ENCODE measurements at places on chromosomes 16 and 17.

DNA sequence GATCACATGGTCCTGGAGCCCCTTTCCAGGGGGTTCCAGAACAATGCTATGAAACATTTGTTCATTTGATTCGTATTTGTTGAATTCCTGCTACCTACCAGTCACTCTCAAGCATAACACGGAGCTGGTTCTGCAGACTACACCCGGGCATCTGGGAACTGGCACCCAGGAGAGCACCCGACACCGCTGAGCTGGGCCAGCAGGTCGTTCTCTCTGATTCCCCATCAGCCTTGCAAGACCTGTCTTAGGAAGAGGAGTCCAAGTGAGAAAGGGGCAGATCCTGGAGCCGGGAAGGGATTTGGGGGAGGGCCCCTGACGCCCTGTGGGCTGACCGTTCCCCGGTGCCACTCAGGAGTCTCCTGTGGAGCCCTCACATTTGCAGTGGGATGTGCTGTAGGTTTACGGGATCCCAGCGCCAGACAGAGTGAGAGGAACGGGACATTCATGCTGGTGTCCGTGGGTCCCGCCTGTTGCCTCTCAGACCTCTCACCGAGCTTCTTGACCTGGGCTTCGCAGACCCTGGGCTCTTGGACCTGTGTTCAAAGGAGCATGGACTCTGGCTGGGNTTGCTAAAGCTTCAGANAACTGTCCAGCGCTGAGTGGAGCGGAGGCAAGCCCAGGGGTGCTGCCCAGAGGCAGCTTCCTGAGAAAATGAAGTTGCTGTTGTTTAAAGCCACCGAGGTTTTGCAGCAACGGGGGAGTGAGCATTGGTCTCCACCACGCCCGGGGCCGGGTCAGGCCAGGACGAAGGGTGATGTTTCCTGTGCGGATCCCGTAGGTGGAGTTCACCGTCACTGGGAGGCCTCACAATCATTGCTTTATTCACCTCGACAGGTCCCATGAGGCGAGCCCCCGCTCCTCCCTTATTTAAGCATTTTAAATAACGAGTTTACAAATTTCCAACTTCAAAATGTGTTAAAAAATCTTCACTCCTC is 49.2 kb downstream of the METRNL start:
- DNase-seq, result no peak

DNA sequence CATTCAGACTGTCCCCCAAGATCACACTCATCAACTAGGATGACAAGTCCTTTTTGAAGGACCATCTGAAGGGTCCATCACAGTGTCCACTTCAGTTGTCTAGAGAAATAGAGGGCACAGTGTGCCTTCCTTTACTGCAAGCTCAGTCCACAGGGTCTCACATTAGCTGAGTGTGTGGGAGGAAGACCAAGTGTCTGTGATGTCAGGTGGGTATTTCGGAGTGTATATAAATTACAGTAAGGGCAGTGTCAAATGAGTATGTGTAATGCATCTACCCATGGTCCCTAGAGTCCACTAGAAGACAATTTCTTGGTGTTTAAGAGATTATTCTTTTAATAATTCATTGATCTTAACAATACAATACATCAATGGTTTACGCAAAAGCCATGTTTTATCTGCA is 272.2 kb downstream of the CDH13 start:
- no peak for DNase-seq

- DNase-seq, result peak; percentile 52
Observed at GRCh38 chr16:89602273-89602951, 11.0 kb upstream of the DPEP1 start.

GRCh38 chr17:64216338-64217248 is 46.5 kb downstream of the TEX2 start:
- DNase-seq, result no peak

GRCh38 chr16:84979516-84979915 is 31.8 kb downstream of the ZDHHC7 start:
- no peak for DNase-seq

DNA sequence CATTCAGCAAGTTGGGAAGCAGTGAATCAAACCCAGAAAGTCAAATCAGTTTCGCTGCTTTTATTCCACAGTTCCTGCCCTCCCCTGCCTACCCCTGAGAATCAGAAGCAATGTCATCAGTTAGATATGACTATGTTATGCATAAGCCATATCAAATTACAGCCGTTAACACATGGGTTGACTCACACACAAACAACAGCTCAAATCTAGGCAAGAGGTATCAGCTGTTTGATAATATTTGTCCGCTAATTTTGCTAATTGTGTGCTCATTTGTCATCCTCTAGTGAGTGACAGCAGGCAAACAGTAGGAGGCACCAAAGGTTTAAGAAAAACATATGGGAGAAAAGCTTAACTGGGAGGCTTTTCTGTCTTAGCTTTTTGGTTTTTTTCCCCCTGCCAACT is 327.4 kb upstream of the CCL2 start:
- no peak for DNase-seq

DNA sequence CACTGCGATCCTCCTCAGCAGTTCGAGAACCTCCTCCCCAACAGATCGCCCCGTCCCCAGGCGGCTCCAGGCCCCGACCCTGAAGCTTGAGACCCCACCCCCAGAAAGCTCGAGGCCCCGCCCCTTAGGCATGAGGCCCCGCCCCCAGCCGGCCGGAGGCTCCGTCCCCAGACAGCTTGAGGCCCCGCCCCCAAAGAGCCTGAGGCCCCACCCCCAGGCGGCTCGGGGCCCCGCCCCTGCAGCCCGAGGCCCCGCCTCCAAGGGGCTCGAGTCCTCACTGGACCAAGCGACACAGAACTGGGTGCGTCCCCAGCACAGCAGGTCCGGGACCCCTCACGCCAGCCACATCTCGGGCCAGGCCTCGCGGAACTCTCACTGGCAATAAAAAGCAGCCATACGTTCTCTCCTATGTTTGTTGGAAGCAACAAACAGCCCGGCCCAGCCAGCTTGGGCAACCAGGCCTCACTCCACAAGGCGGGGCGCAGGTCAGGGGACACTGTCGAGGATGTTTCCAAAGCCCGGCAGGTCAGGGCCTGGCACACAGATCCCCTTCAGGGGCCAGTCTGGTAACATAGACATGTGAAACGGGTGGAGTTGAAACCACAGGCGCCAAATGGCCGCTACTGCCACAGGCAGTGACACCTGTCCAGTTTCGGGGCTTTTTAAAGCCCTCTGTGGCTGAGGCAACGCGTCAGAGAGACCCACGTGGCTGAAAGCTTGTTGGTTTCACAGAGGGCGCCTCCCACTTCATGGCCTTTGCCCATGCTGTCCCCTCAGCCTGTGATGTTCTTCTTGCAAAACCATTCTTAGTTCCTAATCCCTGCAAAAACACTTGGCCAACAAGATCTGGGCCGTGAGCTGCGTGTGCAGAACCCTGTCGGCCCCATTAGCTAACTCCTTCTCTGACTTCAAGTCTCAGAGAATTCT is 224.2 kb downstream of the PARN start:
- DNase-seq, result peak; percentile 11

DNA sequence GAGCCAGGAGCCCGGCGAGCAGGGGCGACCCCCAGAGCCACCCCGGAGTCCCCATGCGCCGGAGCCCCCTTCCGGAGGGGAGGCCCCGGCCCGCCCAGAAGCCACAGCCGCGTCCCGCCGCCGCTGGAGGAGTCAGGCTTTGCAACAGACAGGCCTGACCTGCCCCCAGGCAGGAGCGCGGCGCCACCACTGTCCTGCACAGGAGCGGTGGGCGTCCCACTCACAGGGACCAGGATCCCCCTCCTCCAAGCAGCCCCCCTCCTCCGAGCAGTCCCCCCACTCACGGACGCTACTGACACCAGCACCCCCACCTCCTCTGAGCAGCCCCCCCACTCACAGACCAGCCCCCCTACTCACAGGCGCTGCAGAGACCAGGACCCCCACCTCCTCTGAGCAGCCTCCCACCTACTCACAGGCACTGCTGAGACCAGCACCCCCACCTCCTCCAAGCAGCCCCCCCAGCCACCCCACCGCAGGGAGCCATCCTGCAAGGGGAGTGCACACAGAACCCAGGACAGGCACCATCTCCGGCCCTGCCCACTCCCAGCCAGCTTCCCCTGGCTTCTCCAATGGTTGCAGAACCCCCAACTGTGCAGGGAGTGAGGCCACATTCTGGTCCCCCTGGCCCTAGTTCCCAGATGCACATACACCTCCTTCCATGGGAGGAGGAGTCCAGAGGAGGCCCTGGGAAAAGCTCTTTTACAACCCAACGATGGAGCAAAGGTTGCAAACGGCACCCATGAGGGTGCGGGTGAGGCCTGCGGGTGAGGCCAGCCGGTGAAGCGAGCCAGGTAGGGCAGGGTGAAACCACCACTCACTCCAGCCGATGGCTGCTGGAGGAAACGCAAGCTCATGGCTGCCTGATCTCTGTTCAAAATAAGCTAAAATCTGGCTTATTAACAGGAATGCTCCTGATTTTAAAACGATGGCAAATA is 69.9 kb downstream of the ABR start:
- DNase-seq, result no peak

GRCh38 chr17:59498530-59499307 is 66.7 kb upstream of the DHX40 start:
- DNase-seq, result no peak

- DNase-seq, result no peak
Observed at GRCh38 chr16:81810894-81811538, 31.9 kb downstream of the PLCG2 start.

DNA sequence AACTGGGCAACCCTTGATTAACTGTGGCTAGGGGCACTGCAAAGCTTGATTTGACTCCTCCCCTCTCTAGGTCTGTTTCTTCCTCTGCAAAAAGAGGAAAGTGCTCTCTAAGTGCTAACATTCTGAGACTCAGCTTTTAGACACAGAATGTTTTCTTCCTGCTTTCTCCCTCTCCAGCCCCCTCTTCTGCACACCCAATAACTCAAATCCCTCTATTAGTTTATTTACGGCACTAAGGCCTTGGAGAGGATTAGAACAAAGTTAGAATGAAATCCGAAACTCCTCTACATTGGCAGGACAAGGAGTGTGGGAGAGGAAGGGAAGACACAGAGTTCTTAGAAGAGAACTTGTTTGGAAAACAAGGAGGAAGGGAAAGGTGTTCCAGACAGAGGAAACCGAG is 3.3 kb upstream of the SBK1 start:
- no peak for DNase-seq

- no peak for DNase-seq
Observed at GRCh38 chr16:72424757-72425156, 252.8 kb upstream of the PMFBP1 start.

GRCh38 chr17:38403491-38403890 is 24.8 kb upstream of the ARHGAP23 start:
- no peak for DNase-seq

GRCh38 chr17:47831003-47831933 is at the start of the genes LRRC46 and MRPL10:
LRRC46 (plus strand) TSS chr17:47831670; CDS start chr17:47831990, 320 bp downstream.
MRPL10 (minus strand) TSS chr17:47831541; CDS start chr17:47831511, 30 bp downstream.
- DNase-seq, result peak; percentile 91

- DNase-seq, result no peak
Observed at GRCh38 chr17:17021194-17021863, 20.9 kb upstream of the MPRIP start.

Measured in stimulated activated CD8-positive, alpha-beta memory T cell treated with anti-CD3 and anti-CD28 coated beads, Interleukin-15, amount 100 ng/mL, for 48 hours (primary cell).